ENCODE measurements at places on chromosomes 3 and 15.

DNA sequence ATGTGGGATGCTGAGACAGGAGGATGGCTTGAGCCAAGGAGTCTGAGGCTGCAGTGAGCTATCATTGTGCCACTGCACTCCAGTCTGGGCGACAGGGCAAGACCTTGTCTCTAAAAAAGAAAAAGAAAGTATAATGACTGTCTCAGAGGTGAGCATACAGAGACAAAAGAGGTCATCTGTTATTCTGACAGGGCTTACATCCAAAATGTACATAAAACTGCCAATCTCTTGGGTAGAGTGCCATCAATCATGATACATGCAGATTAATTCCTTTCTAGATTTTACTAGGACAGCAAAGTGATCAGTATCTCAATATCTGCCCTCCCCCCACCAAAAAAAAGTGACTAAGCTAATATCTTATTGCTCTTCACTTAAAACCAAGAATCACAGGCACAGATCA lies 41.0 kb downstream of the RFX7 start:
- DNase-seq = no peak

GRCh38 chr3:120280026-120280425 lies 5.0 kb downstream of the GPR156 start:
- DNase-seq = no peak

DNA sequence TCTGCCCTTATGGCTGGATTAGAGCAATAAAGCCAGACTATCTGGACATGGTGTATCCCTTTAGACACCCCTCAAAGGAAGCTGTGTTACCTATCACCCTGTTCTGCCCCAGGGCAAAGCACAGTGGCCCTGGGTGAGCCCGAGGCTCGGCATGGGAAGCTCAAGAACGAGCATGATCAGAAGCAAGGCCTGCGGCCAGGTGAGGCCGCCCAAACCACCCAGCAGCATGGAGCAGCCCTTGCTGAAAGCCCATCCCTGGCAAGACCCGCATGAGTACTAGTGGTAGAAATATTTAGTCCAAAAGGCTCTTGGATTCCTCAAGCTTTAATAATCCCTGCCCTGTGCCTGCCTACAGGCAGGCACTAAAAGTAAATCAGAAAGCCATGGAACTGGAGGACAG lies 261.1 kb downstream of the MEX3B start:
- DNase-seq = no peak

DNA sequence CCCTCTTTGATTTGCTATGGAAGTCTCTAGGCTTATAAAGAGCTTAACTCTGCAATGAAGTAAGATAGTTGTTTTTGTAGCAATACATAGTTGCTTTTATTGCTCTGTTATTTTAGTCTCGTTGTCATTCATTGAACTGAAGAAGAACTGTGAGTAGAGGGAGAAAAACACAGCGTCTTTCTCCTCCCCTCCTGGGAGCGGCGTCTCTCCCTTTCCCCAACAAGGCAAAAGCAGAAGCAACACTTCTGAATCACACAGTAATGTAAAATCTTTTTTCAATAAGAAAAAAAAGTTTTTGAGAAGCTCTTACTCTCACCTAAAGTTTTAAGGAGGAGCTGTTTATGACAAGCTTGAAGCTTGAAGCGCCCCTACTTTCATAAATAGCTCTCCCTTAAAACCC lies 119.3 kb upstream of the SLC7A14 start:
- DNase-seq = no peak

DNA sequence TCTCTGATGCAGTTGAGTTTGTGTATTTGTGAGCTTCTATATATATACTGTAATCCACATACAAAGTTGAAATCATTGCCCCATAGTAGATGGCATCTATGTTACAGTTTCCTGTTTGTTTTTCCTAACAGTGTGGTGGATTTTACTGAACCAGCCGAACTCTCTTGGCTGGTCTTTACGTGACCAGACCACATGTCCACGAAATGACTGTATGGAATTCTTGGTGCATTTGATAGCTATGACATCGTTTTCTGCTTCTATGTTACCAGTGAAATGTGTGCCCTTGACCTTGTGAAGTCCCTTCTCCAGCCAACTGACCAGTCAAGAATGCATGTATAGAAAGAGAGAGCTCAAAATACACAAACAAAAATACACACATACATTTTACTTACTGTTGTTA lies 1.8 kb downstream of the KCNMB2 start:
- DNase-seq = no peak

DNA sequence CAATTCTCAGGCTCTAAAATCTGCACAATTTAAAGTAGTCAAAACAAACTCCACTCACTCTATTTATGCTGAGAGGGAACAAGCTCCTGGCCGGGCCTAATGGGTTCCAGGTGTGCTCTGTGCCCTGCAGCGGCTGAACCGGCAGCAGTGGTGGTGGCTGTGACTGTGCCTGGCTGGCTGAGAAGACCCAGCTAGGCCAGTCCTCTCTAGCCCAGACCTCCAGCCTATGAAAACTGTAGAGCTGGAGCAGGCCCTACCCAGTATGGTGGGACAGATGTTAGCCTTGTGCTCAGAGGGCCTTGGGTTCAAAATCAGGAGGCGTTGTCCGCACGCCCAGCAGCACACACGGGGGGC lies 37.0 kb downstream of the EPHB3 start:
- DNase-seq = no peak
